ENCODE measurements at places on chromosomes 3 and 15.
A peak's percentile ranks its signal among the peaks of the same experiment; 100 is the strongest.

- no peak for DNase-seq
Measured at GRCh38 chr3:88324788-88325187, 175.0 kb downstream of the C3orf38 start.

GRCh38 chr3:32865383-32865782 is 47.6 kb downstream of the TRIM71 start:
- no peak for DNase-seq

DNA sequence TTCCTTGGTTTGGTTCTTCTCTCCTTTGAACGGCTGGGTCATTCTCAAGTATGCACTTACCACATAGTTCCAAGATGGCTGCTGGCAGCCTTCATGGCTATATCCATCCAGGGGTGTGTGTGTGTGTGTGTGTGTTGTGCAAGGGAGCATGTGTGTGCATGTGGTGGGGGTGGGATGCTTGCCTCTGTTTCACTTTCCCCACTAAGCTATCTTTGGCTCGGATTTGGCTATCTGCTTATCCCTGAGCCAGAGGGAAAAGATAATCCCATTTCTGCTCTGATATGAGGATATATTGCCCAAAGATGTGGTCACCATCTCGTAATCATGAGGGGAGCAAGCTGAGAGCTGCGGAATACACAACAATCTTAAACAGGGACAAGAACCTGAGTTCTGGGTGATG is 26.2 kb downstream of the ANAPC13 start:
- DNase-seq = no peak

DNA sequence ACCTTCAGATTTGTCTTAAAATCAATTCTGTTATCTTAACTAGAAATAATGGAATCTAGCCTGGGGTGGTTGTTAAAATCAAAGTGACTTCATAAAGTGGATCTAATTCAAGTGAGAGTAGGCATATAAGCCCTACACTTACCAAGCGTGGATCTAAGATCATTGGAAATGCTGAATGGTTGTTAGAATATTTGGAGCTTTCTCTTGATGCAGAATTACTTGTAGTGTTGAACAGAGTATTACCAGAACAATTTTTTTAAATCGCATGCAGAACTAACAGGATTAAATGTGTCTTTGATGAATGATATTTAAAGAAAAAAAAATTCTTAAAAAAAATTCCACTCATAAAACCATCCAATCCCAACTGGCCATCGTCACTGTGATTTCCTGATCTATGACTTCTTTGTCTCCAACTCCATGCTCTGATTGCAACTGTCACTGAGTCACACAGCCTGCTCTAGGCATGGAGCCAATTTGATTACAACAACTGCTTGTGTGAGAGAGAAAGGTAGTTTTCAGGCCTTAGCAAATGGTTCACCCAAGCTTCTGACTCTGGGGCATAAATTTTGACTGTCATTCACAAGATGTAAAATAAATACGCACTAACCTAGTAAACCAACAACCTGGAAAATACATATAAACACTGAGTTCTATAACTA is 25.9 kb upstream of the SPRED1 start:
- DNase-seq = no peak

DNA sequence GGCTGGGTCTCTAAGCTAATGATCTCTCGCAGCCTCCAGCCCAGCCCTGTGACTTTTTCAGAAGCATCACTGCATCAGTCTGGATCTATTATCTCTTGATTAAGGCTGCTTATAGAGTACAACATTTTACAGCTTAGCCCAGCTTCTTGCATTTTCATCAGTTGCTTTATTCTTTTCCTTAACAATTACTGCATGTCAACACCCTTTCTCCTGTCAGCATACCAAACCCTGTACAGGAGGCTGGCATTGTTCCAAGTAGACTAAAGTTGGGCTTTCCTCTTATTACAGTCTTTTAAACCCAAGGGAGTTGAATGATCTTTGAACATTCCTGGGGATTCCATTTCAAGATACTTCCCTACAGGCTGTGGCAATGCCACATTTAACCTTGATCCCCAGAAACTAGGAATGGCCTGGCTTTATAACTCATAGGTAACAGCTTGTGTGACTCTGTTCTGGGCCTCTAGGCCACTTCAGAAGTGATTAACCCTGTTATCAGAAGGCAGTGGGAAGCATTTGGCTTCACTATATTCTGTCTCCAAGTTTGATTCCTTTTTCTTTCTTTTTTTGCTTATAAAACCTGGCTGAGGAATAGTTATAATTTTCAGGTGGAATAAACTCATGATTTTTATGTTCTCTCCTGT is 182.9 kb downstream of the KCNMB2 start:
- no peak for DNase-seq

- DNase-seq = no peak
Measured at GRCh38 chr3:12553921-12554391, 2.9 kb upstream of the MKRN2 start.

DNA sequence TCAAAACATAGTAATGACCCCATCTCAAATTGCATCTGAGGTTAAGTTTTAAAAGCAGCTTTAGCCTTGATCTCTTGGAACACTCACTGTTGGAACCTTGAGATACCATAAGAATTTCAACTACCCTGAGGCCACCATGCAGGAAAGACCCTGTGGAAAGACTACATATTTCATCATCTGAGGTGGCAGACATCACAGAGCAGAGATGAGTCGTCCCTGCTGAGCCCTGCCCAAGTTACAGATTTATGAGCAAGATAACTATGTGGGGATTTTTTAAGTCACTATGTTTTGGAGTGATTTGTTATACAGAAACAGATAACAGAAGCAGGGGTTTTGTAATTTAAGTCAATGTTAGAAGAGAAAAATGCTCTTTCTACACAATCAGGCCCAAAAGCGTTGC is 168.4 kb downstream of the STAC start:
- no peak for DNase-seq

DNA sequence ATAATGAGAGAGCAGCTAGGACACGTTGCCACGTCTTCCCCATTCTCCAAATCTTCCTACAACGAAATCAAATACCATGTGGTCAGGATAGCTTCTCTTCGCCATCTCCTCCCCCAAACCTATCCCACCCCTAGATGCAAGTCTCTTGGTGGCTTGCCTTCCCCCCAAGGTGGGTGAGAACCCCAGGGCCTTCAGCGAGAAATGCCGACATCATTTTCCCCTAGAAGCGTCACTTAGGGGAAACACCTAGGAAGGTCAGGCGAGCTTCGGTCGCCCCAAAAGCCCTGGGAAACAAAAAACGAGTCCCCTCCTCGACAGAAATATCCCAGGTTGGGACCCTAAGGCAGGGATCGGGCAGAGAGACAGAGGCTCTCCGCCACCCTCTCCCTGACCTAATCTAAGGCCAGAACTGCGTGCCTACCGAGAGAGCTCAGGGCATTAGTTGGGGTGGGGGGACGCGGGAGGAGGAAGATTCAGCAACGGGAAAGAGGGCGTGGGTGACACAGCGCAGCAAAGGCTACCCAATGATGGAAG is 502 bp downstream of the DPH3 start:
- DNase-seq = no peak

DNA sequence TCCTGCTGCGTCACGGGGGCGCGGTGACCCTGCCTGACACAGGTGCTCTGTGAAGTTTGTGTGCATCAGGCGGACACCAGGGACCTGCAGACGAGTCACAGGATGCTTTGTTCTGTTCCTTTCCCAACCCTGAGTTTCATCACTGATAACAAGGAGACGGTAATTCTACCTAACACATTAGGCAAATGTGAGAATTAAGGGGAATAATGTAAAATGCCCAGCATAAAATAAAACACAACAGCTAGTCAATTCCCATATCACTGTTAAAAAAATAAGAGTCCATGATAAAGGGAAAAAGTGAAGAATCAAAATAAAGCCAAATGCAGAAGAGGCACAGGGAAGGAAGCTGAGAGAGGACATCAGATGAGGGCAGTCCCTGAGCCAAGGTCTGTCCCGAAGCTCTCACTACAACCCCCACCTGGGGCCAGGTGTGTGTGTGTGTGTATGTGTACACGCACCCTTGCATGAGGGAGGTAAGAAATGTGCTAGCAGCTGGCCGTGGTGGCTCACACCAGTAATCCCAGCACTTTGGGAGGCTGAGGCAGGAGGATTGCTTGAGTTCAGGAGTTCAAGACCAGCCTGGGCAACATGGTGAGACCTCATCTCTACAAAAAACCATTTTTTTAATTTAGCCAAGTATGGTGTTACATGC is 27.5 kb downstream of the PLA2G4D start:
- DNase-seq = no peak

- DNase-seq = no peak
Measured at GRCh38 chr15:42498212-42499068, 3.0 kb downstream of the SNAP23 start.

DNA sequence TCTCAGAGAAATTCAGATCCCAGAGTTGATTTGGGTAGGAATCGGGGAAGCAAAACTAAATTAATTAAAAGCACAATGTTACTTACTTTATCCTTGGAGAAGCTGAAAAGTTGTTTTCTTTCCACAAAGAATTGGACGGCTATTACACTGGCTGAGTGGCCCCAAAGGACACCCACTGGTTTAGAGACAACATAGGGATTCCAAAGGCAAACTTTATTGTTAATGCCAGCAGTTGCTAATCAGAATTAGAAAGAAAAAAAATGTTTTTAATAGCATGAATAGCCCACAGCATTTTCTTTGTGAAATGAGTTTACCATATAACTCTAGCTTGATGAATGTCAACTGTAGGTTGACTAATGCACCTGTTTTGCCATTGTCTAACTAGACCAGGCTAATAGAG is 51.7 kb downstream of the WDR49 start:
- no peak for DNase-seq

- no peak for DNase-seq
Measured at GRCh38 chr3:131957980-131958379, 76.8 kb downstream of the CPNE4 start.

DNA sequence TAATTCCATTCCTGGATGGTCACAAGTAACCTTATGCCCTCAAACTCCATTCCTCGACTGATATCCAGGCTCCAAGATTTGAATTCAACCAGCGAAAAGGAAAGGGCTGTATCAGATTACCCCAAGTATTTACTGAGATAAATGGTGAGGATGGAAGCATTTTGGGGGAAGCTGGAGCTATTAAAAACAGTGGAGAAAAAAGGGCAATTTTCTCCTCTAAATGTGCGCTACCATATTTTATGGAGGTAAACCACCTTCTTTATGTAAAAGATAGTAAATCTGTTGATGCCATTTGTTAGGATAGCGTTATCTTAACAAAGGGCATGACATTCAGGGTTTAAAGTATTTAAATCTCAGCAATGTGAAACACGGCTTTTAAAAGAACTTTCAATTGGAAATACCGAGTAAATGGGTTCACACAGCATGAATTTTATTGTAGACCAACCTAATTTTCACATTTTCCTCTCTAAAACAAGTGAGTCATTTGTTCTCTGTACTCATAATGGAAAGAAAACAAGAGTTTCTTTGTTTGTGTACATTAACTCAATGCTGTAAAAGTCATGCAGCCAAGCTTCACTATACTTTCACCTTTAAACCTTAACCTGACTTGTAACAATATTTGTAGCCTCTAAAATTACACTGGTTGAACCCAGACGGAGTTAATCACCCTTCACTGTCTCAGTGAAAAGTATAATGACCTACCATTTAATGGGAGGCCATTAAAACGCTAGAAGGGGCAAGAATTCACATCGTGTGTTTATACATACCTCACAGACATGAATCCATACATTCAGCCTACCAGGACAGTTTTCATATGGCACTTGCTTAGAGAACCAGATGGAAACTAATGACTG is 773.4 kb downstream of the ROBO1 start:
- DNase-seq = no peak

DNA sequence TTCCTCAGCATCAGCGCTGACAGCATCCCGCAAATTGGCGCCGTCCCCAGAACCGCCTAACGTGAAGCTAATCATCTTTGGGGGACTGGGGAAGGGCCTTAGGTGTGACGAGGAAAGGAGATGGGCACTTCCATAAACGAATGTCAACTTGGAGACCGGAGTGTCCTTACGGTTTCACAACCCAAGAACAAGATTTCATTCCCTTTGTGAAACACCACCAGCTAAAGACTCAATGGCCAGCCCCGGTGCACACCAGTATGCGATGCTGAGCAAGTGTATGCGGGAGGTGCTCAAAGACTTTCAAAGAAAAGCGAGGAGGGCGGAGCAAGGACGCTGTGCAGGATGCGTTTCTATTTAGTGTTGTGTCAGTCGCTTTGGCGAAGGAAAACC is 759 bp upstream of the TTBK2 start:
- peak; percentile 29 for DNase-seq

- DNase-seq = no peak
Measured at GRCh38 chr3:71149959-71150954, 433.3 kb downstream of the FOXP1 start.

DNA sequence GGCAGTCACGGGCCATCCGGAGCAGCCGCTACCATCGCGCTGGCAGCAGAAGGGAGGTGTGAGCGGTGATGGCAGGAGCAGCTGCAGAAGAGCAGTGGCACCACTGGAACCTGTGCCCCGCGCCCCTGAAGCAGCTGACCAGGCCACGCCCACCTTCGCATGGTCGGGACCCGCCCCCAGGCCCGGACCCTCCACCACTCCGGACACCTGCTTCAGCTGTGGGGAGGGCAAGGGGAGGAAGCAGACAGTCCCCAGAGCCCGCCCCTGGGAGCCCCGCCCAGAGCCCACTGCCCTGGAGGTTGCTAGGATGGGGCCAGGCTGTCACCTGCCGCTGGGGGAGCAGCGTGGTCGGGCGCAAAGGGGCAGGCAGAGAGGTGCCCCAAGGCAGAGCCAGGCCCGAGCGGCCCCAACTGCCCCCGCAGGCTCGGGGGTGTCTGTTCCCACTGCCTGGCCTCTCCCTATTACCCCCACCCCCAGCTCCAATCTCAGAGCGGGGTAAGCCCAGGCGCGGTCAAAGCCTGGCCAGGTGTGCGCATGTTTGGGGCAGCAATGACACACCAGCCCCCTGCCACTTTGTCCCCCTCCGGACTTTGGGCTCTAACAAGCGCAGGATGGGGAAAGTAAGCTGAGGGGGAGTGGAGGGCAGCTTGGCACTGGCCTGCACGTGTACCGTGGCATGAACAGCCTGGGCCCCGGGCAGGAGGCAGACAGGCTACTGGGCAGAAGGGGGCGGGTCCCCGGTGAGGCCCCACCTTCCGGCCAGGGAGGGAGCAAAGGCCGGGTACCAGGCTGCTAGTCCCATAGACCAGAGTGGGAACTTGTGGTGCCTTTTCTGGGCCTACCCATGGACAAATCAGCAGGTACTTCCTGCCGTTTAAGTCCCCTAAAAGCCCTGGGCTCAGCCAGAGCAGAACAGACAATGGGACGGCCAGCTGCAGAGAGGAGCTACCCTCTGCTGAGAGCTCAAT is 8.7 kb downstream of the SPCS1 start:
- DNase-seq = no peak

DNA sequence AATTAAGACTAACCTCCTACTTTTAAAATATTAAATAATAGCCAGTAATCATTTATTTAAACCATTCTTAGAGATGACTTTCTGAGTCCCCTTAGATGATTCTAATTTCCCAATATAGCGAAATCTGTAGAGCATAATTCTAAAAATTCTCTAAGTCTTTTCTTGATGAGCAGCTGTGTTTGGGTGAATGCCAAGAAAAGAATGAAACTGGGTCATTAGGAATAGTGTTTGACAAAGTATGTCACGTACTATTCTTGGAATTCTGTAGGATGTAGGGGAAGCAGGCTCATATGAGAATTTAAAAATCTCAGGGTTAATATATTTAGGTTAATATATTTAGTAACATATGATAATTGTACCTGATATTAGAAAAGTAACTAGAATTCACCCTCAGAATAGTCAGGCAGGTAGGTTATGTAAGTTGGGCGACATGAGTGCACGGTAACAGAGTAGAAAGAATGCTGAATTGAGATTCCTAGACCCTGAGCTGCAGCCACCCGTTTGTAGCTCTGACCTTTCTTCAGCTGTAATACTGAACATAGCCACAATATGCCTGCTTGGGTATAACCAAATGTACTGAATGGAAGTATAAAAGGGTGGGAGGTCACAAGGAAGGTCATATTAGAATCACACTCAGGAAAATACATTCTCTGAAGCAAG is 524.3 kb downstream of the UNC13C start:
- DNase-seq = no peak

Data from activated CD4-positive, alpha-beta T cell treated with anti-CD3 and anti-CD28 coated beads for 1 hour (primary cell).